ENCODE measurements at places on chromosomes 4 and X.

- no peak for DNase-seq
Measured at GRCh38 chr4:2788101-2788500, 4.8 kb upstream of the SH3BP2 start.

DNA sequence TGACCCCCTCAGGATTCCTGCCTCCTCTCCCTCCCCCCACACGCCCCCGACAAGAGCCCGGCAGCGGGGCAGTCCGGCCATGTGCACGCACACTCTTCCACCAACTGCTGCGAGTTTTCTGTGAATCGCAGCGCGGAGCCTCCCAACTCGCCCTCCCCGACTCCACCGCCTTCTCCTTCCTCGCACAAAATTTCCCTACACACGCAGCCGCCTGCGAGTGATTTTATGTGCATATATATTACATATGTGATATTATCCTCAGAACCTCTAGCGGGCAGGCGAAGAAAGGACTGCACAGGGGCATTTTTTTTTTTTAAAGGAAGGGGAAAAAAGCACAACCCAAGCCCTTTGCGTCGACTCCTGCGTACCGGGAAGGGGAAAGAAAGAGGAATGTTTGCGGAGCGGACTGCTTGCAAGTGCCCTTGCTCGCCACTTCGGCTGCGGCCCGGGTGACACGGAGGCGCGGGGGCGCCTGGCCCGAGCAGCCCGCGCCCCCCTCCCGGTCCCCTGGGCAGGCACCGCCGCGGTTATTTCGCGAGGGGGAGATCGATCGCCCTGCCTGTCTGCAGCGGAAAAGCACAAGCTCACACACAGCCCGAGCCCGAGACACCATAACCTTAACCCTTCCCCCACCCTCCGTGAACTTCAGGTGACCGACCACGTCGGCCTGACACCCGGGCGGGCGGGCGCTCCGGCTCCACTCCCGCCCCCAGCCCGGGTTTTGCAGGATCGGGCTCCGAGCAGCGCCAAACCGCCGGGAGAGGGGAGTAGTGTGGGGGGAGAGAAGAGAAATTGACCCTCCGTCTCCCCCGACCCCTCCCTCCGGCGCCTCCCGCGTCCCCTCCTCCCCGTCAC is 2.3 kb downstream of the ZNF827 start:
- DNase-seq = no peak

DNA sequence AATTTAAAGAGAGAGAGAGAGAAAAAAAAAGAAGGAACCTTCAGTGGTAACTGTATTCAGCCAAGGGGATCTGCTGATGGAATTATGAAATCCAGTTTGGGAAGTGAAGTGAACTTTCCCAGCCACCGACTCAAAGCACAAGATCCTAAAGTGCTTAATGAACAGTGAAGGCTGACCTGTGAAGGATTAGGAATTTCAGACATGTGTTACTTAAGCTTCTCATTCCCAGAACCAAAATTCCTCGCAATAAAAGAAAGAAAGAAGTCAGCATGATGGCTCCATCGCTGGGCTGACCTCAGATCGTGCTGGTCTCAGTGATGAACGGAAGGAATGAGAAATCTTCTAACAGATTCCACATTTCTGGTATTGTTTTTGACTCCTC is 135.2 kb downstream of the ARSF start:
- no peak for DNase-seq

DNA sequence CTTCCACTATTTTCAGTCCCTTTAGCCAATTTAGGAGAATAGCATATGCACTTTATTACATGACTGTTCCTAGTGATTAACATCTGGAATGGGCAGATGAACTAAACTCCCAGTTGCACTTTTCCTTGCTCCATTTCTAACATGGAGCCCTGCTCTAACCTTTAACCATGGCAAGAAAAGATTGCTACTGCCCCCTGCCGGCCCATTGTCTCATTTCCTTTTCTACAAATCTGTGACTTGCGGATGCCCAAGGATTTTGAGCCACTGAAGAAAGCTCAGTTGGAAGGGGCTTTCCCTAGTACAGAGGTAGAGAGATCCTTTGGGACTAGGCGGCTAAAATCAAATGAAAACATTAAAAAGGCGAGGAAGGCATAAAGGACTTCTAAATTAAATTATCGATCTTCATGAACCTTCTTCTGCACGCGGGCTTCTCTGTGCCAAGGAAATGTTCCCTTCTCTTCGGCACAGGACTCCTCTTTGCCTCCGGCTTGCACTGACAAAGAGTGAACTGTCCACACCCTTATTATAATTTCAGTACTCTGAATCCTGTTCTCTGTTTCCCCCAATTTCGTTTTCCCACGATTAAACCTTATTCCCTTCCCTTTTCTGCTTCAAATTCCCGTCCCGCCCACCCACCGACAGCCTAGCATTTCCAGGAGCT is 577 bp upstream of the GLRA2 start:
- DNase-seq = no peak

- DNase-seq = no peak
Measured at GRCh38 chr4:31126881-31127398, 406.8 kb downstream of the PCDH7 start.

- DNase-seq = no peak
Measured at GRCh38 chrX:12007881-12008280, 130.4 kb upstream of the FRMPD4 start.

DNA sequence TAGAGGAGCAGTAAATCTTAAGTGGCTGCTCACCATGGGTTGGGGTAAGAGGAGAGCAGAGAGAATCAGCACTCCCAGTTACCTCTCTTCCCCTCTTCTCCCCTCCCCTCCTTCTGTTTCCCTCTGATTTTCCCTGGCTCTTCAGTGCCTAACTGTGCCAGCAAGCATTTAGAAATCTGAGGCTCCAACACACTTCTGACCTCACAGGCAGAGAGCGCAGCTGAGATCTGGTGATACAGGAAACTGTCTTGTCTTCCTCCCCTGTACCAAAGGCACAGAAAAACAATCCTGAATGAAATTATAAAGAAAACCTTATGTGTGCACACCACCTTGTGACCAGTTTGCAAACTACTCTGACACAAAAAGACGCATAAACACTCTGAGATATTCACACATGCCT is 82.4 kb upstream of the SMIM10 start:
- no peak for DNase-seq

GRCh38 chr4:2356123-2357069 is 62.0 kb downstream of the ZFYVE28 start:
- no peak for DNase-seq

GRCh38 chr4:5976921-5977320 is 41.3 kb downstream of the C4orf50 start:
- no peak for DNase-seq

DNA sequence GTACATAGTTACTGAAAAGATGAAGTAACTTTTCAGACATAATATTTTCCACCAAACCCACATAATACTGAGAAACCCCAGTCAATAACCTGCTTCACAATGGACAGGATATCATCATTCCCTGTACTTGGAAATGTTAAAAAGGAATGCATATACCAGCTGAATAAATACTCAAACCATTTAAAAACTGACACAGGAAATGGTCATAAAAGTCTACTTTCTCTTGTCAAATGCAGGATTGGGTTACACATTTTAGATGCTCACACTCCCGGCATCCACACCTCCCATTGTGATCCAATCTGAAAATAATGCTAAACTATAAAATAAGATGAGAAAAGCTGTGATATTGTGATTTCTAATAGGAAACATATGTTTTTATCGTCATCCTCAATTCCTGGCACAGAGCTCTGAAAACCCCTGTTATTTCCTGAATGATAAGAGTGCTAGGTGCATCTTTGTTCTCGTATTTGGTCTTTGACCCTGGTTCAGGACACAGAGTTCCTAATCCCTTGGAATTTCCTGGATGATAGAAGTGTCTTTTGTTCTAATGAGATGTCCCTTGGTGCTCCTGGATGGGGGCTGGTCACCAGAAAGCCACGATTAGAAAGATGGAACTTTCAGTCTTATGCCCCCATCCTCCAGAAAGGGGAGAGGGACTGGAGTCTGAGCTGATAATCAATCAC is 821.3 kb downstream of the TRIML1 start:
- no peak for DNase-seq

DNA sequence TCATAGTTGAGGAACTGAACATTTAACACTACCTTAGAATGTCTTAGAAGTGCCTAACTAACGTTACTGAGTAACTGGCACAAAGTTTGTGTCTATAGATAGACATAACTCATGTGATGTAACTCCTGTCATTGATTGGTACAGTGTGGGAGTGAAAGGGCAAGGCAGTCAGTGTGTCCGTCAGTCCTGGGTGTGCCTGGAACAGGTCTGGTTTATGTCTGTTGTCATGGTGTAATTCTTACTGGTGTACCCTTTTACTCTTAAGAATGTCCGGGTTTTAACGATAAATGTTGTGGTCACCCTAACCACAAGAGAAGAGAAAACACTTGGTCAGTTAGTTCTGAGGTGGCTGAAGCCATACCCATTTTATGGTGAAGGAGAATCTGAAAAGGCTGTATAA is 93.1 kb upstream of the ESX1 start:
- DNase-seq = no peak

DNA sequence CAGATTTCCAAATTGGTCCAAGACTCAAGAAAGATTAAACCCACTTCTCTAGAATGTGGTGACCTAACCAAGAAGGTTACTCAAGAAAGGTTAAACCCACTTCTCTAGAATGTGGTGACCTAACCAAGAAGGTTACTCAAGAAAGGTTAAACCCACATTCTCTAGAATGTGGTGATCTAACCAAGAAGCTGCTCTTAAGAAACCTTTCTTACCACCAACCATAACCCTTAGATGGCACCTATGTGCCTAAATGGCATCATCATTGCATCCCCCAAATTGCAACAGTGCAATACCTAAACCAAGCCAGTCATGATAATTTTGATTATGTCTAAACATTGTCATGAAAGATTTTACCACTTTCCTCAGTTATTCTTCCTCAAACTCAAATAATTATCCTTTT is 49.2 kb downstream of the IDS start:
- no peak for DNase-seq

GRCh38 chr4:123229286-123229685 is 167.3 kb upstream of the SPRY1 start:
- no peak for DNase-seq

GRCh38 chrX:11100281-11101035 is 10.7 kb upstream of the HCCS start:
- no peak for DNase-seq

GRCh38 chr4:79748835-79749234 is 324.2 kb downstream of the ANTXR2 start:
- no peak for DNase-seq

- no peak for DNase-seq
Measured at GRCh38 chr4:129371926-129372325, 276.0 kb downstream of the C4orf33 start.

- DNase-seq = no peak
Measured at GRCh38 chr4:146439999-146440398, 81.7 kb downstream of the SLC10A7 start.

GRCh38 chr4:155367608-155368007 is 9.2 kb downstream of the MAP9 start:
- DNase-seq = no peak

- no peak for DNase-seq
Measured at GRCh38 chr4:30882995-30883675, 163.0 kb downstream of the PCDH7 start.

- DNase-seq = no peak
Measured at GRCh38 chrX:7948483-7948882, 21.3 kb upstream of the PNPLA4 start.

- no peak for DNase-seq
Measured at GRCh38 chrX:11435568-11435967, 142.4 kb downstream of the AMELX start.

DNA sequence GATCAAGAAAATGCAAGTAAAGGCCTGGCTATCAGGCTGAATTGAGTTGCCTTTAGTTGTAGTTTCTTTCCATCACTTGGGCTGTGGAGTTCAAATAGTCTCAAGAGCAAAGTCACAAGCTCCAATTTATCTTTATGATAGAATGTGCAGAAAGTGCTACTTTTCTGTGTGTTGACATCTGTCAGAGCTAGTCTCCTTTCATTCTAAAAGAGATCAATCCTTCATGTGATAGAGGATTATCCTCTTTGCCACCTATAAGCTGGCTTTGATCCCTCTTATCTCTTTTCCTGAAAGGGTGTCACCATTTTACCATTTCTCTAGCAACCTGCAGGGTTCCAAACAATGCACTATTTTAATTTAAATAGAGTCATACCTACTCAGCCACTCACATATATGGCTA is 224.9 kb downstream of the TEX13A start:
- no peak for DNase-seq

DNA sequence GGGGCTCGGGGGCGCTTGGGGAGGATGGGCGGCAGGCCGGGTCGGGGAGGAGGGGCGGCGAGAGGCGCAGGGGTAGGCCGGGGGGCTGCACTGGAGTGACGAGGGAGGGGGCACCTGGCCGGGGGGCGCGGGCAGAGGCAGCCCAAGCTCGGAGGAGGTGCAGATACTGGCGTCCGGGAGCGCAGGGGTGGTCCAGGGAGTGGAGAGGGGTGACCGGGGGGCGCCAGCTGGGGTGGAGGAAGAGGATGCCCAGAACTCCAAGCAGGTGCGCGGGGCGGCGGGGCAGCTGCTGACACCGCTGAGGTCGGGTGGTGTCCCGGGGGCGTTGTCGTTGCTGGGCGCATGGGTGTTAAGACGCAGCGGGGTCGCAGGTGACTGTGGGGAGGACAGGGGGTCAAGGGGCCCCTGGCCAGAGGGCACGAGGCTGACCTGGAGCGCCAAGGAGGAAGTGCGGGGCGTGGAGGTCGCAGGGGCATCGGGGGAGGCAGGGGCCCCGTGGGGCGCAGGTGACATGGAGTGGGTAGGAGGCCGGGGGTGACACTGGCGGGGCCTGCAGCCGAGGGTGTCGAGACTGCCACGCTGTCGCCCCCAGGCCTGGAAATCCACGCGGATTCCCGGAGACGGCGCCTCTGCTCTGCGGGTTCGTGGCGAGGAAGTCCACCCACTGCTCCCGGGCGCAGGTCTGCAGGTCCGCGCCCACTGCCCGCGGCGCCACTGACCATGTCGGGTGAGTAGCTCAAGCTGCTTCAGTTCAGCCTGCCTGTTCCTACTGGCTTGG is 928 bp downstream of the GYG2 start:
- no peak for DNase-seq

- DNase-seq = peak; percentile 80
Measured at GRCh38 chr4:129394635-129395034, 298.7 kb downstream of the C4orf33 start.

DNA sequence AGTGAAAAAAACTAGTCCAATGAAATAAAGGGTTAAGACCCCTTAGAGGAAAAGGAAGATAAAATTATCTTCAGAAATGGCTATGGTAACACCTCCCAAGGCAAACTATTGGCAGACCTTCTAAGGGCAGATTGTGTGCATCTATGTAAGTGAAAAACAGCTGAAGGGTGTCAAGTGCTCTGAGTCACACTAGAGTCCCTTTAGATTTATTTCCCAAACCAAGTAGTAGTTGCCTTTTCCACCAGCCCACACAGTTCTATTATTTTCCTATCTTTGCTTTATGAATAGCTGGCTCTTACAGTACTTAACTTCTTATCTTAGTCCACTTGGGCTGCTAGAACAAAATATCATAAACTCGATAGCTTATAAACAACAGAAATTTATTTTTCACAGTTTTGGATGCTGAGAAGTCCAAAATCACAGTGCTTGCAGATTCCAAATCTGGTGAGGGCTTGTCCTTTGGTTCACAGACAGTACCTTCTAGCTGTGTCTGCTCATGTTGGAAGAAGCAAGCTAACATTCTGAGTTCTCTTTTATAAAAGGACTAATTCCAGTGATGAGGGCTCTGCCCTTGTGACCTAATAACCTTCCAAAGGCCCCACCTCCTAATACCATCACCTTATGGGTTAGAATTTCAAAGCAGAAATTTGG is 143.6 kb downstream of the GRID2 start:
- no peak for DNase-seq

GRCh38 chr4:84958434-84958833 is 8.1 kb downstream of the WDFY3 start:
- DNase-seq = no peak
